ENCODE measurements at places on chromosomes 12 and 14.

GRCh38 chr12:50039151-50039835, 14.0 kb upstream of the RACGAP1 start:
- peak; percentile 80 for DNase-seq

DNA sequence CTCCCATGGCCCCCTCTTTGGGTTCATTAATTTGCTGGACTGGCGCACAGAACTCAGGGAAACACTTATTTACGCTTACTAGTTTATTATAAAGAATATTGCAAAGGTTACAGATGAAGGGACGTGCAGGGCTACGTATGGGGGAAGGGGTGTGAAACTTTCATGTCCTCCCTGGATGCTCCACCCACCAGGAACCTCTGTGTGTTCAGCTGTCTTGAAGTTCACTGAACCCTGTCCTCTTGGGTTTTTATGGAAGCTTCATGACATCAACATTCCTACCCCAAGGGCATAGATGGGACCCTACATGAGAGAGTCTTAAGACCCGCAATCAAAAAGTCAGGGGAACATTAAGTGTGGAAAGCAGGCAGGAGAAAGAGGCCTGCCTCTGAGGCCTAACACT, 58.1 kb downstream of the ADIPOR2 start:
- no peak for DNase-seq

DNA sequence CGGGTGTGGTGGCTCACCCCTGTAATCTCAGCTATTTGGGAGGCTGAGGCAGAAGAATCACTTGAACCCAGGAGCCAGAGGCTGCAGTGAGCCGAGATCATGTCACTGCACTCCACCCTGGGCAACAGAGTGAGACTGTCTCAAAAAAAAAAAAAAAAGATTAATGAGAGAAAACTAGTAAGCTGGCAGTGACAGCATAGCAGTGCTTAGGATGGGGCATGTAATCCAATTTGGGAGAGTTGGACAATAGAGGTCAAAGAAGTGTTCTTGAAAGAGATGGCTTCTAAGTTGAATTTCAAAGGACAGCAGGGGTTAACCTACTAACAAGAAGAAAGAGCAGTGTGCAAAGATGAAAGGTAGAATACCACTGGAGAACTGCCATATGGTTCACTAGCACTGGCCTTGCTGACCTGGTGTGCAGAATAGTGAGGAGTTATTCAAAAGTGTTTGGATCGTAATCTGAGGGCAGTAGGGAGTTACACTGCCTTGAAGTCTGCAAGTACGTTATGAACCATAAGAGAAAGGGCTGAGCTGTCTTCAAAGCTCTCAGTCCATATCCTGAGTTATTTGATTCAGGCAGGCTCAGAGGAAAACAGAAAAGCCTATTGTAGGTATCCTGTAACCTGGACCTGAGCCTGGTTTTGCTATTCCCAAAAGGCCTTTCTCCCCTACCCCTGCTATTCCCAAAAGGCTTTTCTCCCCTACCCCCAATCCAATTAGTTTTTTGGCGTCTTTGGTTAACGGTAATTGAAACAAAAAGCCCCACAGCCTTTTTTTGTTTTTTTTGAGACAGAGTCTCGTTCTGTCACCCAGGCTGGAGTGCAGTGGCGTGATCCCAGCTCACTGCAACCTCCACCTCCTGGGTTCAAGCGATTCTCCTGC, 3.4 kb downstream of the XPOT start:
- DNase-seq, result no peak

DNA sequence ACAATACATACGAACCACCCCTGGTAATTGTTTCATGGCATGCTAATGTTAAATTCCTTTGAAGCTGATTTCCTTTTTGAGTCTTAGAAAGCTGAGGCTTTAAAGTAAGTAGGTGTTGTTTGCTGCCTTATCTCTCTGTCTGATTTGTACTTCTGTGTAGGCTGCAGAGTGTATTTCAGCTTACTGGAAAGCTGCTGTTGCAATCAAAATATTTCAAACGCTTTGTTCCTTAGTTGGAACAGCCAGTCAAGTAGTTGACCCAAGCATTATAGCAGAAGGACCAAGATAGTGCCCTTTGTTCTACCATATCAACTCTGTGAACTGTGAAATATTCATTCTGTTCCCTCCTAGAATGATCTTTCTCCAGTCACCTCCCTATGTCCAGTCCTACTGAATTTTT, 3.1 kb downstream of the PKP2 start:
- no peak for DNase-seq

GRCh38 chr12:119208626-119209061, 29.9 kb downstream of the HSPB8 start:
- DNase-seq, result no peak

- no peak for DNase-seq
These were observed 60.7 kb downstream of the ZFC3H1 start for GRCh38 chr12:71602761-71603577.

- no peak for DNase-seq
These were observed 413.7 kb upstream of the RPL10L start for GRCh38 chr14:47065326-47065725.

- peak; percentile 66 for DNase-seq
These were observed 113.7 kb downstream of the NCOR2 start for GRCh38 chr12:124453419-124454351.

GRCh38 chr14:97633131-97633738, 836.1 kb downstream of the VRK1 start:
- DNase-seq, result no peak

- DNase-seq, result no peak
These were observed 20.5 kb upstream of the COL2A1 start for GRCh38 chr12:48024735-48025134.

DNA sequence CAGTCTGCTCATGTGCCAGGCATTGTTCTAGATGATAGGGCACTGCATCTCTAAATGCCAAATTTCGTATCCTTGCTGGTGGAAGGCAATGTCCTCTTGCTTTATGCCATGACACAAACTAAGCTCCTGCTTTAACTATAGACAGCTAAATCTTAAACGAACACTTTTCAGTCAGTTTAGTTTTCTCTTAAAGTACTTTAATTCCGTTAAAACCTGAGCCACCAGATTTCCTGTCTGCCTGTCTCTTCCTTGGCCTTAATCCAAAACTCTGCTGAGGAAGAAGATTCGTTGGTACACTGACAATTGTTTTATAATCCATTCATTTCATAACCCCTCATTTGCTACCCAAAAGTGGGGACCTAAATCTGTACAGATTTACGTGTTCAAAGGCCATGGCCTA, 194.4 kb upstream of the BCL2L14 start:
- DNase-seq, result no peak

DNA sequence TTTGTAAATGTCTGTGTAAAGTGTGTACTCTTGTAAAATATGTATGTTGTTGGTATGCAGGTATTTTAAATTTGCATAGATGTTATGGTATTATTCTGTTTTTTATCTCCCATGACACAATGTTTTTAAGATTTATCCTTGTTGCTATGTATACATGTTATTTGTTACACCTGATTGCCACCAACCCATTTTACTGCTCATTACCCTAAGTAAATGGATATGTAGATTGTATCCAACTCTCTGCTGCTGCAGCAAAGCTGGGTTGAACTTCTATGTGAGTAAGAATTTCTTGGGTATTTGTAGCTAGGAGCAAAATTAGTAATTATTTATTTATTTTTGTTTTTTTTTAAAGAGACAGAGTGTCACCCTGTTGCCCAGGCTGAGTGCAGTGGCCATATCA, 6.2 kb downstream of the APAF1 start:
- no peak for DNase-seq

- no peak for DNase-seq
These were observed 1.9 kb downstream of the TRIP11 start for GRCh38 chr14:92037989-92038388.

GRCh38 chr12:58671196-58671595, 249.1 kb downstream of the LRIG3 start:
- DNase-seq, result no peak

DNA sequence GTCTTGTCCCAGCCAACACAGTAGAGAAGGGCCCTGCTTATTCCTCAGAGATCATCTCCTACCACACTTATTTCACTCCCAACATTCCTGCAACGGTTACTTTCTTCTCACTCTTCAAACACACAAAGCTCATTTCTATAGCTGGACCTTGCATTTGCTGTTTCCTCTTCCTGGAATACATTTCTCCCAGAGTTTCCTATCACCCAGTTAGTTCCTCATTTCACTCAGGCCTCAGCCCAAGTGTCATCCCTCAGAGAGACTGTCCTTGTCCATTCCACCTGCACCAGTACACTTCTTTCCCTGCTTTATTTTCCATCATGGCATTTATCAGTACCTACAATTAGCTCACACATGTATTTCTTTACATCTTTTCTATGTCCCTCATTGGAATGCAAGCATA, 14.7 kb upstream of the STK38L start:
- no peak for DNase-seq

DNA sequence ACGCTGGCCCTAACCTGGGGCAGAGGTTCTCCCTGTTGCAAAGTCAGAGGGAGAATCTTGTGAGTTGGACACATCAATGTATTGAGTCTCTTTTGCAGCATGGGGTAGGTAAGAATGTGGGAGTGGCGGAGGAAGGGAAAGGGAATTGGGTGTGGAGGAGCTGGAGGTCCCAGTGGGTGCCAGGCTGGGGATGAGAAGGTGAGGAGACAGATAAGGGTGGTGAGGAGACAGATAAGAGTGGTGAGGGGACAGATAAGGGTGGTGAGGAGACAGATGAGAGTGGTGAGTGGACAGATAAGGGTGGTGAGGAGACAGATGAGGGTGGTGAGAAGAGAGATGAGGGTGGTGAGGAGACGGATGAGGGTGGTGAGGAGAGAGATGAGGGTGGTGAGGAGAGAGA, 72.9 kb upstream of the SFSWAP start:
- DNase-seq, result no peak

GRCh38 chr12:86660488-86661147, 404.4 kb upstream of the MGAT4C start:
- DNase-seq, result no peak

- no peak for DNase-seq
These were observed 53.6 kb downstream of the C12orf42 start for GRCh38 chr12:103442182-103442555.

DNA sequence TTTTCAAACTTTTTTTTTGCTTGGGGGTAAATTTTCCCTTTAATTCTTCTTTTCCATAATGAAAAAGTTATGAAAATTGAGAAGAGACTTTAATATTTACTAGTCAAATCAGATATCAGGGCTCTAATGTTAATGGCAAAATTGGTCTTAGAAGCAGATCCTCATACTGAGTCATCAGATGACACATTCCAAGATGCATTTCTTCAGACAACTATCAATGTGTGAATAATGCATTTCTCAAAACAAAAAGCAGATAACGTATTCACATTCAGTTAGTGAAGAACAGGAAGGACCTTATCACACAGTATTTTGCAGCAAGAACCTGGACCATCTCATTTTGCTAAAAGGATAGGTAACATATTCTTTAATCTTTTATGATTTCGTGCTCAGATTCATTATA, 130.7 kb downstream of the GPHN start:
- DNase-seq, result no peak

DNA sequence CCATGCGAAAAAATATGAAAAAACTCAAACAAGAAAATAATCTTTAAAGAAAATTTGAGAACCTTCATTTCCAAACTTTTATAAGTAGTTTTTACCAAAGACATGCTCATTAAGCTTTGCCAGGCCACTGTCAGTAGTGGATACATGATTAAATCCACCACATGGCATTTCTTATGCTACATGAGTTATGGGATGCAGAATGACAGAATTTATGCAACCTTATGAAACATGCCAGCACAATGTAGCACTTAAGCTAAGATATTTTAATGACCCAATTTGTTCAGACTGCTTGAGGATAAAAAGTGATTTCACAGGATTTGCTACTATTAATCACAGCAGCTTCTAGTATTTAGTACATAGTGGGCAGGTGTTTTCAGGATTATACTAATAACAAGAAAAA, 123.3 kb downstream of the ATP23 start:
- DNase-seq, result no peak

DNA sequence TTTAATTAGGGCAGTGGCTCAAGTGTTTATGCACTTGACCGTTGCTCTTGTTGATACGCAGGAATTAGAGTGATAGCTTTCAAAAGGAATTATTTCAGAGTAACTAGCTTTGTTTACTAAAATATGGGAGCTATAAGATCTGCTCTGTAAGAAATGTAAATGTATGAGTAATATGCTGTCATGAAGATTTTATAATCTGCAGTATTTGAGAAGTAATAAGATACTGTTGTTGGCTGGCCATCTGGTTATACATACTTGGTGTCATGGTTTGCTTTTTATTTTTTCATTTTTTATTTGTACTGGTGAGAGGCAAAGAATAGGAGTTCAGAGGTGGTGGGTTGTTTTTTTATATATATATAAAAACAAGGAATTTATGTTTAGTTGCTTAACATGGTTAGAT, 58.5 kb downstream of the PLXNC1 start:
- DNase-seq, result no peak

DNA sequence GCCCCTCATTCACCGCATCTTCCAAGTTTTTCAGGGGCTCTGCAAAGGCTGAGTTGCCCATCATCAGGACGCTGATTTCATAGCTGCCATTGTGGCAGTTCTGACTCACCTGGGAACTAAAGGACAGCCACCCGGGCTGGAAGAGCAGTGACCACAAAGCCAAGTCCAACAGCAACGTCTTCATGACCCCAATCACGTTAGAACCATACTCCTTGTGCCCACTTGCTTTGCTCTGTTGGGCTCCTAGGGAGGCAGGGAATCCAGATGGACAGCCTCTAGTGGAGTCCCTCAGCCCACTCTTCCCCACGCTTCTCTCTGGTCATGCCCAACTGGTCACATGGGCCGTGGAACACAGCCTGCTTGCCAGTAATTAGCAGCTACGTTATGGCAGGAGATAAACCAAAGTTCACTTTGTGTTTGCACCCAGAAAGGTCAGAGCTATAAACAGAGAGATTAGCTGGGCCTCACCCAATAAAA, at the start of gene GUCY2C:
TSS of gene GUCY2C (minus strand) at position 335 of the 477 bp plus-strand sequence. CDS start at position 184, 151 bp downstream.
- DNase-seq, result no peak

- DNase-seq, result no peak
These were observed 27.8 kb downstream of the AACS start for GRCh38 chr12:125092872-125093680.

GRCh38 chr12:63083046-63083445, 68.0 kb downstream of the AVPR1A start:
- no peak for DNase-seq

- DNase-seq, result no peak
These were observed 46.1 kb downstream of the PITPNM2 start for GRCh38 chr12:123104809-123105208.

DNA sequence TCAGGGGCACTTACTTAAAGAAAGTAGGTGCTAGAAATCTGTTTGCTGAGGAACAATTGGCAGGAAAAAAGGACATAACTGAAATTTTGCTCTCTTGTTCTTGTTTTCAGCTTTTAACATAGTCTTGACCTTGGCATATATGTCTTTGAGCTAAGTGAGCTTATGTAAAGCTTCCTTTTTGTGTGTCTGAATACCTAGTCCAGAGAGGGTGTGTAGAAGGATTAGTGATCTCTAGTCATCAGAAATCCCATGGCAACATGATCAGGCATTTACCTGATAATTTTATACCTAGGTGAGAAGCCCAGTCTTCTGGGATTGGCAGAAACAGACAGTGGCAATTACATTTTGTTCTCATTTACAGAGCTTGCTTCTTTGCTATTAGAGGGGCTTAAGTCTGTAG, 166.1 kb downstream of the SNAPC1 start:
- no peak for DNase-seq

- DNase-seq, result no peak
These were observed 574 bp downstream of the WNK1 start for GRCh38 chr12:752695-753610.

- DNase-seq, result no peak
These were observed 5.9 kb downstream of the KRT86 start for GRCh38 chr12:52280319-52280795.

GRCh38 chr12:18467620-18468245, 206.4 kb downstream of the PIK3C2G start:
- no peak for DNase-seq
